ENCODE measurements at places on chromosomes 16 and 17. TPM values are rescaled to one million over a fixed set of nuclear protein-coding genes. Genes with fewer than 3 reads are reported as not detected.

Gene C17orf50
- not detected for total RNA-seq

Gene AOC2
- 0.36 TPM for total RNA-seq

Gene CORO6
- 2.8 TPM for total RNA-seq

Gene KRTAP9-2
- not detected for total RNA-seq

Gene CES5A
- total RNA-seq: not detected

Gene CLDN6
- not detected for total RNA-seq

Gene SGF29
- 7.7 TPM for total RNA-seq

Gene LDHD
- total RNA-seq: not detected

Gene KCNH6
- 0.28 TPM for total RNA-seq

Gene CCL16
- total RNA-seq: not detected

Gene RFNG
- total RNA-seq: 8.6 TPM

Gene FBXL20
- total RNA-seq: 13.8 TPM

Gene MYCBPAP
- under 0.01 TPM for total RNA-seq

Gene CIBAR2
- 0.18 TPM for total RNA-seq

Gene TMEM238L
- not detected for total RNA-seq

Gene NOD2
- total RNA-seq: not detected

Gene OTOP2
- not detected for total RNA-seq

Gene TAOK2
- 32.8 TPM for total RNA-seq

Gene TEKT5
- total RNA-seq: not detected

Gene CDRT15
- not detected for total RNA-seq

Gene ARL5C
- total RNA-seq: not detected

Gene JPH3
- not detected for total RNA-seq

Gene PNPO
- 32.5 TPM for total RNA-seq

Gene SLC16A6
- 0.54 TPM for total RNA-seq

Gene ODAD4
- 0.56 TPM for total RNA-seq

Gene CPPED1
- total RNA-seq: 6.4 TPM

Gene PYCARD
- 13.1 TPM for total RNA-seq

Gene KRT16
- total RNA-seq: not detected

Gene CCL3
- total RNA-seq: not detected

Gene TNFRSF13B
- not detected for total RNA-seq

Gene TENT4B
- total RNA-seq: 7.0 TPM

Gene ARHGAP23
- 9.3 TPM for total RNA-seq

Gene SLC52A1
- total RNA-seq: not detected

Gene PYDC1
- total RNA-seq: not detected

Gene CX3CL1
- under 0.01 TPM for total RNA-seq

Gene KRT32
- total RNA-seq: not detected

Gene TMEM114
- not detected for total RNA-seq

Gene CEP95
- 13.3 TPM for total RNA-seq
